Ammon's horn (tissue), 1 donor: ENCODE measurements at places on chromosomes 7 and 10.

- no peak for DNase-seq
These were observed 17.6 kb upstream of the PRXL2A start for GRCh38 chr10:80390740-80391139.

DNA sequence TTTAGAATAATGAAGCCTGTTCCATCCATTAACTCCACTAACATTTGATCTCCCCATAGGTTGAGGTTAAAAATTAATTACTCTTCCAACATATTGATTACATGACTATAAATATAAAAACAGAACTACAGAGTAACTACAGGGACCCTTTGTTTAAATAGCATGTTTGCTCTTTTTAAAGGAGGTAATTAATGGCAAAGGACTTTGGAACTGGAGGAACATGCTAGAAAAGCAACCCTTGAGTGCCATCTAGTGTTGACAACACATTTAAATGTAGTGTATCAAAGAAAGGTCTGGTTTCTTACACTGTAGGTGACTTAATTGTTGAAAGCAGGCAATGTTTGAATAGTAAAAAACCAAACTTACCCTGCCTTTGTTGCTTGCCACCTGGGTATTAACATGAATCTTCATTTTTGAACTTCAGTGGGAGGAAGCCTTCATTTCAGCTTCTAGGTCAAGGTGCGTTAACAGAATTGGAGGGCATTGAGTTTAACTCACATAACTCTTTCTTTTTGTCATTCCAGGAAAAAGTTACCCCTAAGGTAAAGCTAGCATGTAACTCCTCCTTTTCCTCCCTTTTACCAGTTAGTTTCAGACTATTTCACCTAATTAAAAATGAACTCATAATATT lies 52.6 kb upstream of the CAPZA2 start:
- DNase-seq, result peak; percentile 84

- DNase-seq, result no peak
These were observed 234.1 kb downstream of the AUTS2 start for GRCh38 chr7:69832356-69832755.

- DNase-seq, result no peak
These were observed 5.3 kb upstream of the ALDH18A1 start for GRCh38 chr10:95661818-95662217.

GRCh38 chr10:21315645-21316220 lies 209.7 kb downstream of the SKIDA1 start:
- peak; percentile 56 for DNase-seq

- peak; percentile 46 for DNase-seq
These were observed 79.5 kb downstream of the NEBL start for GRCh38 chr10:20817646-20818045.

- DNase-seq, result peak; percentile 48
These were observed 6.9 kb upstream of the ORAI2 start for GRCh38 chr7:102426268-102427018.

GRCh38 chr10:110337906-110338305 lies 33.2 kb upstream of the SMNDC1 start:
- DNase-seq, result no peak

DNA sequence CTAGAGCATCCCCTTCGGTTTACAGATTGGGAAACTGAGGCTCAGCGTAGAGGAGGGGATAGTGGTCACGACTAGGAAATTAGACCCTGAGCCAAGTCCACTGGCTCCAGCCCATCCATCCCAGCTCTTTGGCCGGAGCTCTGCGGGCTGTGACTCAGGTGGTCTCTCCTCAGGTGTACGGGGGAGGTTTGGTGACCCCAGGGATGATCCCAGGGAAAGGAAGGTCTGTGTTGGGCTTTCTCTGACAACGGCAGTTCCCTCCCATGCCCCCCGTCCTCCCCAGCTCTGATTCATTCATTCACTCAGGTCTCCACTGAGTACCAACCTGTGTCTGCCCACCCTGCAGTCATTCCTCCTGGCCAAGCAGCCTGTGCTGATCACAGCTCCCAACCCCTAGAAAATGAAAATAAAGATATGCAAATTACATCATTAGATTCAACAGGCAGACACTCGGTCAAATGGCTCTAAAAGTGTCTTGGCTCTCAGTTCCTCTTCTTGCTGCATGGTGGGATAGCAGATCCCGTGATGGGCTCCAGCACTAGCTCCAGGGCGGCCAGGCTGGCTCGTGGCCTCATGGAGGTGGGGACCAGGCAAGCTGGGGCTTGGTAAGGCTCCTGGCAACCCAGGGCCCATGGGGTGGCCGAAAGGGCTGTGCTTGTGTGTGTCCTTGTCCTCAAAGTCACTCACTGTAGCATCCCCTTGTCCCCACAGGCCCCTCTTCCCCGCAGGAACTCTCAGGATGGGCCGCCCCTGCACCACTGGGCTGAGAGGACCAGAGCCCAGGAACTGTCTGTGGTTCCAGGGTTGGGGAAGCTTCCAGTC lies 37.8 kb downstream of the CLRN3 start:
- DNase-seq, result no peak
